Anterior cingulate cortex (tissue), 58 donors: ENCODE measurements at places on chromosomes 13 and 19.
A peak's percentile ranks its signal among the peaks of the same experiment; 100 is the strongest.

GRCh38 chr19:1133471-1133929 lies 29.7 kb downstream of the GPX4 start:
- no peak for DNase-seq

DNA sequence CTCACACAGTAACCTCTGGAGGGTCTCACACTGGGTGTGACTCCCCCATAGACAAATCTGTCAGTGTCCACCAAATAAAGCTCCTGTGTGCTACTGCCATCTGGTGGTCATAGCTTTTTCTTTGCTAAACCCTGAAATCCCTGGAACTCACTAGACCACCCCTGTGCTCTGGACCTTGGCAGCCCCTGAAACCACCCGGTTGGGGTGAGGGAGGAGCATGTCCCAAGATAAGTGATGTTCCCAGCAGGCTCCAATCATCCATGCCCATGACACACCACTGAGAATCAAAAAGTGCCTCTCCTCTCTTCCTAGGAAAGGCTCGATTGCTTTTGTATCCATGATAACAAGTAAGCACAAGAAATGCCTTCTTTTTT lies 6.5 kb upstream of the HSD17B14 start:
- DNase-seq, result peak; percentile 9

- no peak for DNase-seq
Observed at GRCh38 chr13:60268203-60268555, 104.5 kb upstream of the DIAPH3 start.

- no peak for DNase-seq
Observed at GRCh38 chr19:44548736-44549135, 19.3 kb upstream of the CEACAM20 start.

DNA sequence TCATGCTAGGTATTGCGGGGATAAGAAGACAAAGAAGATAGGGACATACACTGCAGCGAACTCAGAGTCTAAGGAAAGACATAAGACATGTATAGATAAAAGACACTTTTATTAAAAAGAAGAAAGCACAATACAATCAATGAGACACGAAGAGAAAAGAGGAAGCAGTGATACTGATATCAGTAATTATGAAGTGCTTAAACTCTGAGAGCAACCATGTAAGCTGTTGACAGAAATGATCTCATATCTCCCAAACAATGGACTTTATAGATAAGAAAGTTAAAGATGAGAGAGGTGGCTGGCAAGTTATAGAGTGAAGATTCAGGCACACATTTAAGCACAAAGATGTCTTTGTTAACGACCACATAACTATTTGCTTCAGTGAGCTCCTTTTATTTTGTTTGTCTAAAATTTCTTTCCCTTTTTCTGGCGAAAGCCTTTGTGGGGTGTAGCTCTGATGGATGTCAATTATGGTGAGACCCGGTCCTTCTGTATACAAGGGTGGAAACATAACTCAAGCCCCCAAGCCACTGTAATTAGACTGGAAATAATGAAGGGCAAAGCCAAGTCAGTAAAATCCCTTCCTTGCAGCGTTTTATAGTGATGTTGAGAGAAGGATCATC lies 818.0 kb upstream of the SLC10A2 start:
- no peak for DNase-seq

GRCh38 chr19:1467490-1468273 lies 11.3 kb downstream of the C19orf25 start:
- no peak for DNase-seq

GRCh38 chr19:1169921-1170885 lies 3.9 kb downstream of the SBNO2 start:
- peak; percentile 57 for DNase-seq

GRCh38 chr19:4759388-4760284 lies 31.9 kb upstream of the FEM1A start:
- peak; percentile 30 for DNase-seq

DNA sequence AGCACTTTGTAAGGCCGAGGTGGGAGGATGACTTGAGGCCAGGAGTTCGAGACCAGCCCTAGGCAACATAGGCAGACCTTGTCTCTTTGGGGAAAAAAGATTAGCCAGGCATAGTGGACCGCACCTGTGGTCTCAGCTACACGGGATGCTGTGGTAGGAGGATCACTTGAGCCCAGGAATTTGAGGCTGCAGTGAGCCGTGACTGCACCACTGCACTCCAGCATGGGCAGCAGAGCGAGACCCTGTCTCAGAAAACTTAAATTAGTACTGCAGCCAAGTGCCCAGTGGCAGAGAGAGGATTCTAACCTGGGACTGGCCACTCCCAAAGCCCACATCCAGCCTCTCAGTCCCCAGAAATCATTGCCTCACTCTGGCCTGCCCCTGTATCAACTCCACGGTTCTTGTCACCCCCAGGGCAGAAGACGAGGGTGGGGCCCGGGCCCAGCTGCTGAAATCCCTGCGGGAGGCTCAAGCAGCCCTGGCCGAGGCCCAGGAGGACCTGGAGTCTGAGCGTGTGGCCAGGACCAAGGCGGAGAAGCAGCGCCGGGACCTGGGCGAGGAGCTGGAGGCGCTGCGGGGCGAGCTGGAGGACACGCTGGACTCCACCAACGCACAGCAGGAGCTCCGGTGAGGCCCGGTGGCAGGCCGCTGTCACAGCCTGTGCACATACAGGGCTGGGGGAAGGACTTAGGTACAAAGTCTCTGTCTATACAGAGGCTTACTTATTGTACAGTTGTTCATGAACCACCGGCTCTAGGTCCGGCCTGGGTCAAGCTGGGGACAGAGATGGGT lies 53.4 kb downstream of the KCNC3 start:
- DNase-seq, result no peak

DNA sequence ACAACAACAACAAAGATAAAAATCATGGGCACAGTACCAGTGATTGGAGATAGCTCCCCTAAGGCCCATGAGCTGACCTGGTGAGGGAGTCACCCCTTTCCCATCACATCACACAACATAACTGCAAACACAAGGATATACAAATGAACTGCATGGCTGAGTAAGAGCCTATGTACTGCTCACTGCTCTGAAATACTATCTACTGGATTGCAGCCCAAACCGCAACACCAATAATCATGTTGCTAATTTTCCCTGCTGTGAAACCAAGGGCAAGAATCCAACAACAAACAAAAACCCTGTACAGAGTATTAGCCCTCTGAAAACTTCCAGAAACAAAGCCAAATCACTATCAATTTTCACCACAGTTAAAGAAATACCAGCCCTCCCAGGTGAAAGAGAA lies 1893.2 kb downstream of the PCDH9 start:
- DNase-seq, result no peak

- DNase-seq, result no peak
Observed at GRCh38 chr13:111577956-111578605, 257.6 kb downstream of the TEX29 start.

DNA sequence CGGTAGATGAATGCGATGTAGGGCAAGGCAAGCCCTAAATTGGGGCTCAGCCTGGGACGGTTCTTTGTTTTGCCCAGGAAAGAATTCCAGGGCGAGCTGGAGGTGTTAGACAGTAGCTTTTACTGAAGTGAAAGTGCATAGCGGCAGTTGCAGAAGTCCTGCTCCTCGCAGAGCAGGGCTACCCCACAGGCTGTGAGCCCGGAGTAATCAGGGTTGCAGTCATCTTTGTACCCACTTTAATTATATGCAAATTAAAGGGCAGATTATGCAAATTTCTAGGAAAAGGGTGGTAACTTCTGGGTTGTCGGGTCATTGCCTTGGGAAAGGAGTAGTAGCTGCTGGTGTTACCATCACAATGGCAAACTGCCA lies 30.5 kb downstream of the VAV1 start:
- no peak for DNase-seq

GRCh38 chr13:95603887-95604555 lies 40.5 kb downstream of the DZIP1 start:
- no peak for DNase-seq

GRCh38 chr19:31263328-31263727 lies 85.9 kb downstream of the TSHZ3 start:
- DNase-seq, result no peak

DNA sequence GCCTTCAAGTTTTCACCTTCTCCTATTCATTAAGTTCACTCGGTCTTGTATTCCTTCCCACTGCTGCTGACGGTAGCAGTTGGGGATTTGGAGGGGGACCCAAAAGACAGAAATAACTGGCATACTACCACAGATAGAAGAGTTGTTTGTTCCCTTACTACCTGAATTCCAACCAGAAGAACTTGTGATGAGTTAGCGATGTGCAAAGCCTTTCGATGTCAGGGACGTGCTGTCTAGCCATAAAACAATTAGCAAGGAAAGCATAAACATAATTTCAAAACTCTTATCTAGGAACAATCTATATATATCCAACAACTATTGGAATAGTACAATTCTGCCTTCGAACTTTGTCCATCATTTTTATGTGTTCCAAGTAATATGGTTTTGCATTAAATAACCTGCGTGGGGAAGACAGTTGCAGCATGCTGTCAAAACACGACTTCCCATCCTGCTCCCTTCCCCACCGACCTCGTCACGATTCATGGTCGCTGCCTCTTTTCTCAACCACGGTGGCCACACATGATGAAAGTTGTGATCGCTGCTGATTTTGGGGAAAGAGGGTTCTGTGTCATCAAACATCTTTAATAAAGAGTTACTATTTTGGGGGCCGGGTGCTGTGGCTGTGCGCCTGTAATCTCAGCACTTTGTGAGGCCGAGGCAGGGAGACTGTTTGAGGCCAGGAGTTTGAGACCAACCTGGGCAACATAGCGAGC lies 3.8 kb upstream of the SLC7A9 start:
- no peak for DNase-seq

DNA sequence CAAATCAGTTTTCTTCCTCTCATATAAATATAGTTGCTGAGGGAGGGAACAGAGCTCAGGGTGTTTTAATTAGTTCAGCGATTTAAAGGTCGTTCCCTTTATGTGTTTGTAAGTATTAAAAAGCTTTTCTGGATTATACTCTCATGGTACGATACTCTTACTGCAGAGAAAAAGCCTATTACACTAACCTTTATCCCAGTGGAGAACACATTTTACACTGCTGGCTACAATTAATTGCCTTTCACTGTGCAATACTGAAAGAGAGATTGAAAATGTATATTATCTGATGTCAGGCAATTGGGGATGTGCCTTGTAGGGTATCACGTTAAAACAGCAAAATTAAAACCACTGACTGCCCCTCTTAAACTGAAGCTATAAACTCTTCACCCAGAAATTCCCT lies 526.9 kb upstream of the SGCG start:
- no peak for DNase-seq

GRCh38 chr13:73776151-73776785 lies 357.9 kb downstream of the KLF12 start:
- DNase-seq, result no peak

DNA sequence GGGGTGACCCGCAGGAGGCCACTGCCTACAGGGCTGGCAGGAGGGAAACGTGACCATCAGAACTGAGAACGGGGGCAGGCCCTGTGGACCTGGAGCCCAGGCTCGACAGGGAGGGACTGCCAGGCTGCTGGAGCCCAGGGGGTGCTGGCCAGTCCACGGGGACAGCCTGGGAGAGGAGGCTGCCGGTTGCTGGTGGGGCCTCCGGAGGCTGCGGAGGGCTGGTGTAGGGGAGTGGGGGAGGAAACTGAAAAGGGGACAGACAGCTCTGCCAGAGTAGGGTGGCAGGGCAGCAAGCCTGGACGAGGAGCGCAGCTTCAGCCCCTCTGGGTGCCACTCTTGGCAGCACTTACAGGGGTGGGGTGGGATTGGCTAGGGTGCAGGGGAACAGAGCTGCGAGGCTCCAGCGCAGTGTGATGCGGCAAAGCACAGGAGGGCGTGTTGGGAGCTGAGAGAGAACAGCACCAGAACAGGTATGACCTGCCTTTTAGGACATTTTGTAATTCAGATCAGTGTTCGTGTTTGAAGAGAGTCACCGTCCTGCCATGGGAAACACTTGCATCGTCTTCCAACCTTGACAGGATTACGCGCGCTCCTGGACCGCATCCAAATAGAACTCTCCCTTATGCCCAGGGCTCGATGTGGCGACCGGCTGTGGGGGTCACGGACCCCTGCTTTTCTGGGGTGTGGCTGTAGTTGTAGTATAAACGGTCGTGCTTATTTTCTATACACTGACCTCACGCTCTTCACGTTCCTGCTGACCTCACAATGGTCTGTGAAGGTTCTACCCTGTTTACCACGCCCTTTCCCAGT lies 19.9 kb upstream of the ARHGEF7 start:
- DNase-seq, result no peak

DNA sequence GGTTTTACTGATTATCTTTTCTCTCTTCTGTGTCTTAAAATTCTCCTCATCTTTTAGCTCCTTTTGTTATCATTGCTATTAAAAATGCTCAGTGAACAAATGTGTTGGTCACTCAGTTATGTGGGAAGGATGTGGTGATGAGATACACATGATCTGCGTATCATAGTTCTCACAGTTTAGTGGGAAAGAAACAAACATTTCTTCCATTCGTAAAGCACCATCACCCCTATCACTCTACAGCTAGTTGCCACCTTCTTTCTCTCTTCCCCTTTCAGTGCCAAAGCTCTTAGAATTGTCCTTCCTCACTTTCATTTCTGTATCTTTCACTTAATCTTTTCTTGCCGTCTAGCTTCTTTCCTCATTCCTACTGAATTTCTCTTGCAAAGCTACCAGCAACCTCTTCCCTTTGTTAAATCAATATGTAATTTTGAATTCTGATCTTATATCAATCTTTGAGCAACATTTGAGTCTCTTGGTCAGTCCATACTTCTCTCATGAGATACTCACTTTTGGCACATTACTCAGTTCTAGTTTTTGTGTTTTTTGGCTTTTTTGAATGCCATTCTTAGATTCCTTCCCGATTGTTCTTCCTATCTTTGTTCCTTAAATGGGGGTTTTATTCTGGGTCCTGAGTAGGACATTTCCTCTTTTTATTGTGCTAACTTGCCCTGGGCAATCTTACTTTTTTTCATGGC lies 122.3 kb downstream of the PCCA start:
- DNase-seq, result no peak

- DNase-seq, result no peak
Observed at GRCh38 chr19:9086761-9087160, at the start of gene OR1M1. OR1M1 (plus strand) TSS chr19:9087061; CDS start chr19:9093245, 6,184 bp downstream.

DNA sequence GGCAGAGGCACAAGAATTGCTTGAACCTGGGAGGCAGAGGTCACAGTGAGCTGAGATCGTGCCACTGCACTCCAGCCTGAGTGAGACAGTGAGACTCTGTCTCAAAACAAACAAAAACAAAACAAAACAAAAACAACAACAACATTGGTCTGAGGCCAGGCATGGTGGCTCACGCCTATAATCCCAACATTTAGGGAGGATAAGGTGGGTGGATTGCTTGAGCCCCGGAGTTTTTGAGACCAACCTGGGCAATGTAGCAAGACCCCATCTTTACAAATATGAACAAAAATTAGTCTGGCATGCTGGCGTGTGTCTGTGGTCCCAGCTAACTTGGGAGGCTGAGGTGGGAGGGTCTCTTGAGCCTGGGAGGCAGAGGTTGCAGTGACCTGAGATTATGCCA lies 16.0 kb upstream of the NWD1 start:
- DNase-seq, result no peak

DNA sequence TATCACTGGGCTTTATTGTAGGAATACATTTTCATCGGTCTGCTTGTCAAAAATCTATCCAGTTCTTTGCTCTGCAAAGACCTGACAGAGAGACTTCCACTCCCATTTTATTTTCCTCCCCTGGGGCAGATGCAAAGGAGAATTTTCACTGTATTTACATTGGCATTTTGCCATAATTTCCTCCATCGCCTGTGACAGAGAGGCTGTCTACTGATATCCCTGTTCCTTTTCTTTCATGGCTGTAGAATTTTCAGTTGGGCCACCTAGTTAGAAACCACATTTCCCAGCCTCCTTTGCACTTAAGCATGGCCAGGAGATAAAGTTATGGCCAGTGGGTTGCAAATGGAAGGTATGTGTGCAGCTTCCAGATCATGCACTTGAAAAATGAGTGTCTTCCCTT lies 89.3 kb downstream of the NUFIP1 start:
- no peak for DNase-seq

- no peak for DNase-seq
Observed at GRCh38 chr19:31179471-31179852, 169.8 kb downstream of the TSHZ3 start.

- DNase-seq, result no peak
Observed at GRCh38 chr13:23391752-23392151, 41.8 kb downstream of the SACS start.
